Cortex of kidney (tissue), 1 donor: ENCODE measurements at places on chromosomes 12 and 14.

DNA sequence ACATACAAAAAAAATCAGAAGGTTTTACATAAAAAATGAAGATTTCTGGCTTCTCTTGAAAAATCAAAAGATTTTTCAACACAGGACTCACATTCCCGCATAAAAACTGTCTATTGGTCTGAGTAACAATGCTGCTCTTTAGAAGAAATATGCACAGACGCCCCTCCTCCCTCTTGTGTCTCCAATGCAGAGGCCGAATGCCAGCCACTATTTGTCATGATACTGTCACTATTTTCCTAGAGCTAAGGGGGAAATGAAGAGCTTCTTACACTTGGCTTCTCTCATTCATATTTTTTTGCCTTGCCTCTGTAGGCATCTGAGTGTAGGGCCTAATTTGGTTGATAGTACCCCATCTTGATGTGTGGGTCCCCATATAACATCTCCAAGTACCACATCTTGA is 98.0 kb downstream of the BBS10 start:
- no peak for DNase-seq

DNA sequence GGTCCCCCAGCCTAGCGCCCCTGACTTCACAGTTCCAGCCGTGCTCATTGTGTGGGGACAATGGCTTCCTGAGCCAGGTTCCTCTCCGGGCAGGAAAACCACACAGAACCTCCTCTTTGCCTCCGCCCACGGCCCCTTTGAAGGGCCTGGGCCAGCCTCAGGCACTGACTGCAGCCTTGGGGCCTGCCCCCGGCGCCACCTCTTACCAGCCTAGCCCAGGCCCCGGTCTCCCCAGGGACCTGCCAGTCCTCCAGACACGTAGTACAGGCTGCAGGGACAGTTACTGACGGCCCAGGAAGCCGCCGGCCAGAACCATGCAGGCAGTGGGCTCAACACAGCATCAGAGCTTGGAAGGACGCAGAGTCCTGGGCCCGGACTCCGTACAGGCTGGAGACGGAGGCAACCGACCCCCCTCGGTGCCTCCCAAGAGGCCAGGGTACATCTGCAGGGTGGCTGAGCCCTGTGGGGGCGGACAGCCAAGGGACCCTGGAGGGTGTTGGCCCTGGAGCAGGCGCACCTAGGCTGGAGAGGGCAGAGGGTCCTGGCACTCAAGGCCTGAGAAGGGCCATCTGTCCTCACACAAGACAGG is 20.9 kb upstream of the NUDT14 start:
- no peak for DNase-seq

GRCh38 chr14:103186241-103186822 is 63.1 kb downstream of the TNFAIP2 start:
- DNase-seq: no peak

- no peak for DNase-seq
These were observed 420.4 kb upstream of the DCN start for GRCh38 chr12:91603060-91603459.

DNA sequence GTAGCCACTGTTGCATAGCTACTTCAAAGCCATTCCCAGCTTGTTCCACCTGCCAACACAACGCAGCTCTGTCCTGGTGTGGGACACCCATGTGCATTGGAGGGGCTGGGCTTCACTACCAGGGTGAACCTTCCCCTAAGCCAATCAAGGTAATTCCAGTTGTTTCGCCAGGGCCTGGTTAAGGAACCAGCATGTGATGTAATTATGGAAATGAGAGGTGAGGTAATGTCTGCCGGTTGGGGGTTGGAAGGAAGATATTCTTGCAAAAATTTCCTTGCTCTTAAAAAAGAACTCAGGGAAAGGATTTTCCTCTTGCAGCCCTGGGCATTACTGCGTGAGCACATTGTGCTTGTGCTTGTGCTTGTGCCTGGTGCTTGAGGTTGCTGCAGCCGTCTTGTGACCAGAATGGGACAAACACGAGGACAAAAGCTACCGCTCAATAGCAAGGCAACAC is 14.9 kb downstream of the TUBA1C start:
- DNase-seq: no peak

DNA sequence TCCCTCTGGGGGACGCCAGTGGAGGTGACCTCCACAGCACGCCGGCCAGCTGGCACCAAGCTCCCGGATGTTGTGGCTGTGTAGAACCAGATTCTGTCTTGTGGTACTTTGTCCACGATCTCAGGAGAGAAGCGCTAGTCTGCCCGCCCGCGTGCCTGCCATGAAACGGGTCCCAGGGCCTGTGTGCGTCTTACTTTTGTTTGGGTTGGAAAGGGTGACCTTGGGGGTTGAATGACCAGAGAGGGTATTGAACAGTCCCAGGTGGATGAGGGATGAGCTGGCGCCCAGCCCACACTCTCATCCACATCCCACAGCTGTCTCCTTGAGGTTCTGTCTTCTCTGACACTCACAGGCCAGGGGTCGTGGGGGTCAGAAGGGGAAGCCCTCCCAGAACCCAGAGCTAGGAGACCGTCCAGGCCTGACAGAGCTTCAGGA is 78.3 kb downstream of the WDR20 start:
- DNase-seq: no peak

- DNase-seq: no peak
These were observed 21.4 kb downstream of the ZNF641 start for GRCh38 chr12:48329199-48329939.

DNA sequence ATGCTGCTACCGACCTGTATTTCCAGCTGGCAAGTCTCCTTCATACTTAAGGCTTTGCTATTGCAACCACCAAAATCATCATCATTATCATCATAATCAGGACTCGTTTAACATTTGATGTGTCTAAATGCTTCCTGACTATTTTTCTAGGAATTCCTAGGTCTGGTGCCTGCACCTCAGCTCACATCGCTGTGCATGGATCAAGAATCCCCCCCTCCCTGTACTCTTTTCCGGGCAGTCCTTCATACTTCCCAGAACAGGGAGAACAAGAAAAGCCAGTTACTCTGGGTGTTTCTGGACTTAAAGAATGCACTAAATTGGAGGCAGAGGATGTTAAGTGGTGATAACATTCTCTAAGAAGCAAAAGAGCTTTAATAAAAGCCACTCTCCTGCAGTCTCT is 9.4 kb downstream of the ERP27 start:
- no peak for DNase-seq

DNA sequence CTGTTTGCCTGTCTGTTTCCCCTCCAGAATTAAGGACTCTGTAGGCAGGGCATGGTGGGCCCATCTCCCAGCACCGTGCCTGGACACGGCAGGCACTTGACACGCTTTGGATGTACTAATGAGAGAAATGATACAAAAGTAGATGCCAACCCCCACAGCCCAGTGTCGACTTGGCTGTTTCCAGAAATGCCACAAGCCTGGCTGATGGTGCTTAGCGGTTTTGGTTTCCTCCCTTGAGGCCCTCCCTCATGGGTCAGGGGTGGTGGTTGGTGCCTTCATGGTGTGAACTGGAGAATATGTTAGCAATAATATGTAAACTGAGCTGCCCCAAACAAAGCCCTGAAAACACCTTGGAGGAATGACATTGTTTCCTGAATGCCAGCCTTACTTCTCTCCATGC is 55.5 kb upstream of the ESRRB start:
- DNase-seq: no peak

- no peak for DNase-seq
These were observed 18.0 kb downstream of the DEPDC4 start for GRCh38 chr12:100248886-100249285.

- no peak for DNase-seq
These were observed 200.6 kb upstream of the CNOT2 start for GRCh38 chr12:70042675-70043074.

DNA sequence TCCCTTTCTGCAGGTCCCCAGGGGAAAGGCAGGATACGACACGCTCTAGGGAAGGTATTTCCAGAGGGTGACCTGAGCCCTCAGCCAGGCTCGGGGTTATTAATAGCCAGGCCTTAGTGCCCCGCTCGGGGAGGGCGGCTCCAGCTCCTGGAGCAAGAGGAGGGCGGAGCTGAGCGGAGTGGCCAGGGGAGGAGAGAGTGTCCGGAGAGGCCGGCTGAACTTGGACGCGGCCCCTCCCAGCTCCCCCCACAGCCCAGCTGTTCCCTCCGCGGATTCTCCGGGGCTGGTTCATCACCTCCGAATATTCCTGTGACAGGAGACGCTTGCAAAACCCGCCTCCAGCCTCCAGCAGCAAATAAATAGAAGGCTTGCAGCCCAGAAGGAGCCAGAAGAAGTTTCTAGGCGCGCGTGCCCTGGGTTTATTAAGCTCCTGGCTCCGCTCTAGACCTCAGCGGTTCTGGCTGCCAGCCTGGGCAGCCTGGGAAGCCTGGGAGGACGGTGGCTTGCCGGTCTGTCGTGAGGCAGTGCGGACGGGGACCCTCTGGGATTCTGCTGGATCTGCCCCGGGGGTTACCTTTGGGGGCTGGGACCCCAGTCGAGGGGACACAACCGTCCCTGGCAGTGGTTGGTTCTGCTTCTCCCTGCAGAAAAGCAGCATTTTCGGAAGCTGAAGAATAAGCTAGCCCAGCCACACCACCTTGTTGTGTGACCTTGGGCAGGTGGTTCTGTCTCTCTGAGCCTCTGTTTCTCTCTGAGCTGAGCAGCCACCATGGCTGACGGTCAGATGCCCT is at the start of gene HSPB8:
Gene HSPB8 (plus strand): TSS at position 388 of the 791 bp plus-strand sequence. CDS start 382 bp downstream, at position 770.
- DNase-seq: peak; percentile 23

GRCh38 chr12:68932128-68932960 is 627 bp downstream of the CPM start:
- no peak for DNase-seq

DNA sequence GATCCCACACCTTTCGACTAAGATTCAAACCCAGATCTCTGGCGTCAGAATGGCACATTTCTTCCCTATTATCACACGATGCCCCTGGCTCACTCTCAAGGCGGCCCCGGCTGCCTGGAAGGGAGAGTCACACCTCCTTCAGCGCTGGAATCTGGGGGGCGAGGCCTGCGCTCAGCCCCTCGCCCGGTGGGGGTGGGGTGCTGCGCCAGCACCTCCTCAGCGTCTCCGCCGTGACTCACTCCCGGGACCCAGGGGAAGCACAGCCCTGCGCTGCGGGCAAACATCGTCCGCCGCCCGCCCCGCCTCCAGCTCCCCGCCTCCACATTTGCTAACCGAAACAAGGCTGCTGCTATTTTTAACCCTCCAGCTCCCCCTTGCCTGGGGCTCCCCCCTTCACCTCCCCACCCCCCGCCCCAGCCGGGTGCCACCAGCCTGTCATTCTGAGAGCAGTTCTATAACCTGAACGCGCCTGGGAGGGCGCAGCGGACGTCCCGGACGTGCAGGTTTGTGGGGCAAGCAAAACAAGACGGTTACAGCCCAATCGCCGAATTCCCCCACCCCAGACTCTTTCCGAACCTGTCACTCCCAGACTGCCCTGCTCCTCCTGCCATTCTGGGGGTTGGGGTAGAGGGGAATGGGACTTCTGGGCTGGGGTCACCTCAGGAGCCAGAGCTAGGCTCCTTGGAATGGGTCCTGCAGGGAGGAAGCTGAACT is 6.7 kb downstream of the HDAC7 start:
- DNase-seq: no peak

- no peak for DNase-seq
These were observed 37.8 kb upstream of the P2RX4 start for GRCh38 chr12:121172145-121172544.

- no peak for DNase-seq
These were observed 116.5 kb downstream of the RFLNA start for GRCh38 chr12:124411281-124411878.

GRCh38 chr12:21483531-21483930 is 17.9 kb downstream of the RECQL start:
- DNase-seq: no peak

GRCh38 chr12:131407221-131408035 is 303.5 kb upstream of the SFSWAP start:
- no peak for DNase-seq

DNA sequence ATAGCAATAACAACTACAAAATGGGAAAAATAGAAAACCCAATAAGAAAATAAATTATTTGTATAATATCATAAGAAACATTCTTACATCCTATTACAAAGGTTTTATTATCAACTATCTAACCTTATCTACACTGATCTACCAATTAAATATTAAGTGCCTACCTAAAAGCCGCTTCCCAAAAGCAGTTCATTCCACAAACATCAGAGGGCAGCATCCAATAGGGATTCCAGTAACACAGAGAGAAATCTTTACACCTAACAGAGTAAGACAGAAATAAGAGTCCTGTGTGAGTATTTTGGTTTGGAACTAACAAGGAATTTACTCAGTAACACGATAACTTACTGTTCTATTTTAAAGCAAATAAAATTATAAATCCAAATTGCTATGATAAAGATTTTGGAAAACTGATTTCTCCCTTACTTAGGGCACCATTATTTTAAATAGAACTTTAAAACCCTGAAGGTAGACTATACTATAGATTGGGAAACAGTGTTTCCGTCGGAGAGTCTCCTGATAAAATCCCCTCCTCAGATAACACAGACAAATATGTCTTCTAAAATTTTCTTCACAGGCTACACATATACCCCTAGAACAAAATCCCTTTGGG is 15.0 kb downstream of the GXYLT1 start:
- DNase-seq: no peak

GRCh38 chr14:94427016-94427613 is 25.5 kb downstream of the SERPINA11 start:
- DNase-seq: no peak

GRCh38 chr12:113198296-113198695 is 12.8 kb downstream of the RITA1 start:
- DNase-seq: no peak

- no peak for DNase-seq
These were observed 1202.3 kb downstream of the GALC start for GRCh38 chr14:86790408-86791364.

DNA sequence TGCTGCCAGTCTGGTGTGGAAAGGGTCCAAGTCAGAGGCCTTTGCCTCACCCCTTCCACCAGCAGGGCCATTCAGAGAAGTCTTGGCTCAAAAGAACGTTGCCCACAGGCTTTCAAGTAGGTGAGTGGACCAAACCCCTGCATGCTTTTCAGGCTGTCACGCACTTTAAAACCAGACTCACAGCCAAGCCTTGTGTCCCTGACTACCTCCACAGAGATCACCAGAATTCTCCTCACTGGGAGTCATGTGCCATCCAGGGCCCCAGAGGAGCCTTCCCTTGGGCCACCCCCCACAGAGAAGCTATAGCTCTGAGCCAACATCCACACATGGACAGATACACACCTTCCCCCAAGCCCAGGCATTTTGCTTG is 283.1 kb downstream of the DPF3 start:
- no peak for DNase-seq

GRCh38 chr14:36208690-36209278 is 32.3 kb upstream of the PTCSC3 start:
- DNase-seq: no peak

DNA sequence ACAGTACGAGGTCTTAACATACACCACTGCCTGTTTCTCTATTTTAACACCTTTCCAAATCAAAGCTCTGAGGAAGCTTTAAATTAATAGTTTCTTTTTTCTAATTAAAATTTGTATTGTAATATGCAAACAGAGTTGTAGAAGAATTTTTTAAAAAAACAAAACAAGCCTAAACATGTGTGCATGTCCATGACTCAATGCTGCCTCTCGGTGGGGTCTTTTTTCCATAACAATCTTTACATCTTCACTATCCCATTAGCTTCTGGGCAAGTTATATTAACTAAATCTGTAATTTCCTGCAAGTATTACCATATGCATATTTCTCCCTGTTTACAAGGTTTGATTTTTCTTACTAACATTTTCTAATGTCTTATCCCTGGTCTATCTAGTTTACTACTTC is 143.9 kb upstream of the NAV3 start:
- DNase-seq: no peak
